Osteoblast (primary cell): ENCODE measurements at places on chromosomes 13 and 19. TPM values are rescaled to one million over a fixed set of nuclear protein-coding genes. Genes with fewer than 3 reads are reported as not detected.

The C19orf85 gene
- not detected in 2 replicates for total RNA-seq

The ZNF560 gene
- total RNA-seq: 0.29 and 0.36 TPM in 2 replicates

- DNase-seq: no peak
These were observed 497.1 kb upstream of the ARGLU1 start for GRCh38 chr13:107065036-107065435.

The HSH2D gene
- 0.36 TPM in 1 of 2 replicates, not detected in the other for total RNA-seq

DNA sequence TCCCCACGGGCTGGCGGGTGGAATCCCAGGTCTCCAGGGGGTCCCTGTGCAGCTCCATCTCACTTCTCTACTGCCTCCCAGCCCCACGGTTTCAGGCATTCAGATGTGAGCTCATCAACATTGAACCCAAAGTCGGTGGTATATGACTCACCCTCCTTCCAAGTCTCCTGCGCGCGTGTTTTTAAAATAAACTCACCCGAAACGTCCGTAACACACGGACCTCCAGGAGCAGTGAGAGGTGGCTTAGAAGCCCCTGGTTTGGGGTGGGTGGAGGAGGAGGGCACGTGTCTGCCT, 14.0 kb upstream of the CRTC1 start:
- peak; percentile 99 for DNase-seq

DNA sequence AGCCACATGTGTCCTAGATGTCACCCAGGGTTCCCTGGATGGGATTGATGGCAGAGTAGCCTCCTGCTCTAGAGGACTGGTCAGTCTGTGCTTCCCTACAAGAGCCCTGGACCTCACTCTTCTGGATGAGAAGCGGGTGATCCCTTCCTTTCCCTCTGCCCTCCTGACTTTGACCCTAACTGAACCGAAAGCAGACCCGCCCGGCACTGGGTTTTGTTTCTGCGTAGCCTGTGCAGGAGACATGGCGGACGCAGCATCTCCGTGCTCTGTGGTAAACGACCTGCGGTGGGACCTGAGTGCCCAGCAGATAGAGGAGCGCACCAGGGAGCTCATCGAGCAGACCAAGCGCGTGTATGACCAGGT, 4.9 kb downstream of the THOP1 start:
- no peak for DNase-seq

DNA sequence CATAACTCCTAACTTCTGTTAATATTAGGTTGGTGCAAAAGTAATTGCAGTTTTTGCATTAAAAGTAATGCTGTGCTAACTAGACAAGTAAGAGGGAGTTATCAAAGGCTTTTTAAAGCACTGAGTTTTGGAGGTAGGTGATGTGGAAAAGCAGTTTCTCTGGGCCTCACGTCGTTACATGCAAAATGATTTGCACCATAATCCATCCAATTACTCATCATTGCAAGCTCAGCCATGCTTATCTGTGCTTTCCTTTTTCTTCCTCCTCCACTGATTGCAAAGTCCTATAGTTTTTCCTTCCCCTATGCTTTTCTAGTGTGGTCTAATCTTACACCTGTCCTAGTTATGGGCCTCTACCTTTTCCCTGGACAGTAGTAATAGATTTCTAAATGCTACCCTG, 35.4 kb upstream of the INTS6 start:
- DNase-seq: no peak

The TCF3 gene
- 46.6 and 55.0 TPM in 2 replicates for total RNA-seq

The THOP1 gene
- 45.6 and 49.5 TPM in 2 replicates for total RNA-seq

DNA sequence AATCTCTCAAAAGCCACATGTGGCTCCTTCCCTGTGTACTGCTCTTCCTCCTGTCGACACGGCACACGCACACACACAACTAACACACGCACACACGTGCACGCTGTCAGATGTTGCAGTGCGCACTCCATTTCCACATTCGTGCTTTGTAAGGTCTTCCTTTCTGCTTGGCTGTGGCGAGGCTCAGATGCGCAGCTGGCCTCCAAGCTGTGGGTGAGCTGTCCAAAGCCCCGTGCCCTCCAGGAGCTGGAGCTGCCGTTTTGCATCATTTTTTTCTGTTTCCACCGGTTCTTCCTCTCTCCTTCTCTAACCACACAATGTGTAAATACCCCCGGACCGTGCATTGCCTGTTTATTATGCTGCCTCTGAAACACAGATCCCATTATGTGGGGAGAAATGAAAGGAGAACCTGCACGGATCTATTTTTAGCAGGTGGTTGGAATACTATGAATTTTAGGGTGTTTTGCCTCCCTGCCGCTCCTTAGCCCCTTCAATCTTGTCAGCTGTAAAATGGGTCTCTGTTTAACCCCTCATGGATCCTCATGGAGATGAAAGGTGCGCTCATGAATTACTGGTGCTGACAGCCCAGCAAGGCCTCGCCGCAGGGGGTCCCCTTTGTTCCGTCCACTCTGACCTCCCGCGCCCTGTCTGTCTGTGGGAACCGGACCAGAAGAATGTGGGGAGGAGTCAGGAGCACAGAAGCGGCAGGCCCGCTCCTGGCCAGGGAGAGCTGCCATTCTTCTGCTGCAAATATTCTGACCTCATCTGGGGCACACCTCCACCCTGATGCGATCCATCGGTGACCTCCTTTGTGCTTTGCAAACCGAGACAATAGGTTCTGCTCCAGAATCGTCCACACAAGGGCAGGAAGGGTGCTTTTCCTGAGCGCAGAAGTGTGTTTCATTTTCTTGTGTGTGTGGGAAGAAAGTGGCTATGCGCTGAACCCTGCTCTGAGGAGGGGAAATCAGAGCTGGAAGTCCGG, 137.7 kb downstream of the SOX1 start:
- DNase-seq: no peak

DNA sequence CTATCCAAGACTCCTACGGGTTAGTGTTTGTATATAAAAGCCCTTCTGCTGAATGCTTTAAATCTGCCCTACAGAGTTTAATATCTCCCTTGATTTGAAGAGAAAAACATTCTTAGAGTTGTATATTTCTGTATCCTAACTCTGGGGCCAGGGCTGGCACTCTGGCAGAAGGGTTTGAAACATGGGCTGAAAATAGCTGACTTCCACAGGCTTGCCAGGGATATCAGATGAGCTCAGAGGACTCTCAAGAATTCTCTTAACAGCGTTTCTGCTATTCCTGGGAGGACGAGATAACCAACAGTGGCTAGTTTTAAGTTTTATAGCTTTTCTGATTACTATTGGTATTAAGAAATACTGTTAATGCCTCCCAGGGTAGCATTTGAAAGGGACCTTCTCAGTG, 127.5 kb downstream of the LIG4 start:
- DNase-seq: no peak

The ETV2 gene
- 0.29 and 0.36 TPM in 2 replicates for total RNA-seq

The LRRC63 gene
- total RNA-seq: not detected in 2 replicates

The N4BP2L1 gene
- 11.2 and 14.4 TPM in 2 replicates for total RNA-seq

GRCh38 chr19:1483131-1483978, 4.3 kb upstream of the C19orf25 start:
- DNase-seq: peak; percentile 73

GRCh38 chr19:18496167-18496979, 25.5 kb downstream of the ELL start:
- DNase-seq: peak; percentile 96

- DNase-seq: no peak
These were observed 2.8 kb downstream of the DNAJC3 start for GRCh38 chr13:95679722-95680121.

The CYP4F3 gene
- total RNA-seq: not detected in 2 replicates

The IL12RB1 gene
- total RNA-seq: 0.29 and 0.72 TPM in 2 replicates

GRCh38 chr19:50838239-50838638, 4.9 kb upstream of the KLK15 start:
- peak; percentile 90 for DNase-seq

The POLRMT gene
- total RNA-seq: 16.6 and 18.6 TPM in 2 replicates

The SYT5 gene
- total RNA-seq: not detected in 2 replicates

DNA sequence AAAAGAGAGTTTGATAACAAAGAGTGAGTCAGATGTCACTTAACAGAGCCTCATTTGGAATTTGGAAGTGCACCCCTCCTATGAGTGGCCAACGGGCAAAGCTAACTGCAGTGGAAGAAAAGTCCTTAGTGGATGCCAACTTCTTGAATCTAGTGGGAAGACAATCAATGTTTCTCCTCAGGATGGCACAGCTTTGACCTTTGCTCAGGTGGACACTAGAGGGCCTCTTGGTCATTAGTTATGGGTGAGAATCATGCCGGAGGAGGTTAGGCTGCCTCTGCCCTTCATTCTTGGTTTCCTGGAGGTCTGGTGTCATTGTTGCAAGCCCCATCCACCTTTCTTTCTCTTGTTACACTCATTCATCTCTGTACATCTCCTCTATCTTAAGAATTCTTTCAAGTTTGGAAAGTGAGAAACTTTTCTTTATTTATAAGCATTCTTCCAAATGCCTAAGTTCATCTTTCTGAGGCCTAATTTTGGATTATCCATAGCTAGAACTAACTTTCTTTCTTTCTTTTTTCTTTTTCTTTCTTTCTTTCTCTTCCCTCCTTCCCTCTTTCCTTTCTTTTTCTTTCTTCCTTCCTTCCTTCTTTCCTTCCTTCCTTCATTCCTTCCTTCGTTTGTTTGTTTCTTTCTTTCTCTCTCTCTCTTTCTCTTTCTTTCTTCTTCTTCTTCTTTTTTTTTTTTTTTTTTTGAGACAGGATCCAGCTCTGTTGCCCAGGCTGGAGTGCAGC, 327.2 kb upstream of the TSHZ3 start:
- DNase-seq: no peak

GRCh38 chr13:92251671-92252210, 853.3 kb downstream of the GPC5 start:
- no peak for DNase-seq

DNA sequence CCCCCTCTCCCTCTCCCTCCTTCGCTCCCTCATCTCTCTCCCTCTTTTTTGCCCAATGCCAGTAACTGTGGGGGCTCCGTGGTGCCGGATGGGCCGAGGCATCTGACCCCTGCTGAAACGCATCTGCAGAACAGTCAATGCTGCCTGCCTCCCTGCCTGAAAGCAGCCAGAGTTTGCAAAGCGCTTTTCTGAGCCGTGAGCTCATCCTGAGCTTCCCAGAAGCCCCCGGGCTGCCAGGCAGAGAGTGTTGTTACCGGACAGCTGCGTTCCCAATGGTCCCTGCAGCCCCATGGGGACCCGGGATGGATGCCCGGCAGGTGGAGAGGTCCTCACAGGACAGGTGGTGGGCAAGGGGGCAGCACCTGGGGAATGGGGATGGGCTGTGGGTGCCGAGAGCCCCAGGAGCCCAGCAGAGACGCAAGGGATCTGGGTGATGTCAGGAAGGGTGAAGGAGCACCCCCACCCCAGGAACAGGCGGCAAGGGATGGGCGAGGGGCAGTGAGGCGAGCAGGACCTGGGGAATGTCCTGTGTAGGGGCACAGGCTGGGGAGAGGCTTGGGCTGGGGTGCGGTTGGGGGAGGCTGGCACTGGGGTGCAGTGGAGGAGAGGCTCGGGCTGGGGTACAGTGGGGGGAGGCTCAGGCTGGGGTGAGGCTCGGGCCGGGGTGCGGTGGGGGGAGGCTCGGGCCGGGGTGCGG, 33.0 kb downstream of the GPX4 start:
- no peak for DNase-seq

GRCh38 chr13:79527698-79528097, 46.7 kb downstream of the NDFIP2 start:
- DNase-seq: no peak

- DNase-seq: peak; percentile 82
These were observed 34.2 kb downstream of the MBNL2 start for GRCh38 chr13:97256343-97256783.

DNA sequence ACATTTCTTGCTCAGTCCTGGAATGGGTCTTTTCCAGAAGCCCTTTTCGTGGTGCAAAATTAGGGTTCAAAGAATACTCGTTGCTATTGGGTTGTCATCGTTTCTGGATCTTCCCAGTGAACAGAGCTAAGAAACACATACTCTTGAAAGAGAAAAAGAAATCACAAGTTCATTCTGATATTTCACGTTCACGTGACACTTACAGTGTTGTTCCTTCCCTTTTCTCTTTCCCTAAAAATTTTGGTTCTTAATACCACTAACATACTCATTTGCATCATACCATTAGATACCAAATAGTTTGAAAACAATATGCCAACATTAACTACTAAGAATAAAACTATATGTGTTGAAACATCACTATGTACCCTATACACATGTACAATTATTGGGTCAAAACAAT, 13.4 kb upstream of the GTF2F1 start:
- no peak for DNase-seq

GRCh38 chr13:83819611-83820010, 62.7 kb downstream of the SLITRK1 start:
- DNase-seq: peak; percentile 72

DNA sequence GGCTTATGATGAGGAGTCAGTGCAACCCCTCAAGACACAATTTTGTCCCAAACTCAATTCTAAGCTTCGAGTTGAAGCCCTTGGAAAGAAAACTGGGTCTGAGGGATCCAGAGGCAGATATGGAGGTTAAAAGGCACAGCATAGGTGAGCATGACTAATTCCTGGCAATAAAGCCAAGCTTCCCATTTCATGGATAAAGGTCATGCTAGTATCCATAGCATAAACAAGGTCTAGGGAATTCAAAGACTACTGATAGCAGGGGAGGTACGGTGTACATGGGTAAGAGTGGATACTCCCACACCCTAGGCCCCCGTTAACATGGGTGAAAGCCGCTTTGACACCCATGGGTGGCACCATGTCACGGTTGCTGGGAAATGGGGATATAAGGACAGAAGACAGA, 24.0 kb downstream of the MED4 start:
- DNase-seq: no peak

The TPTE2 gene
- not detected in 2 replicates for total RNA-seq

The CBARP gene
- 1.8 and 2.9 TPM in 2 replicates for total RNA-seq

- no peak for DNase-seq
These were observed 383.7 kb downstream of the DIAPH3 start for GRCh38 chr13:59780058-59780457.

The CACNG7 gene
- total RNA-seq: not detected in 2 replicates

- DNase-seq: no peak
These were observed 167.1 kb downstream of the PCDH9 start for GRCh38 chr13:67063036-67063435.

The OR4F17 gene
- not detected in 2 replicates for total RNA-seq

- no peak for DNase-seq
These were observed 11.0 kb downstream of the ZNF14 start for GRCh38 chr19:19721896-19722295.

DNA sequence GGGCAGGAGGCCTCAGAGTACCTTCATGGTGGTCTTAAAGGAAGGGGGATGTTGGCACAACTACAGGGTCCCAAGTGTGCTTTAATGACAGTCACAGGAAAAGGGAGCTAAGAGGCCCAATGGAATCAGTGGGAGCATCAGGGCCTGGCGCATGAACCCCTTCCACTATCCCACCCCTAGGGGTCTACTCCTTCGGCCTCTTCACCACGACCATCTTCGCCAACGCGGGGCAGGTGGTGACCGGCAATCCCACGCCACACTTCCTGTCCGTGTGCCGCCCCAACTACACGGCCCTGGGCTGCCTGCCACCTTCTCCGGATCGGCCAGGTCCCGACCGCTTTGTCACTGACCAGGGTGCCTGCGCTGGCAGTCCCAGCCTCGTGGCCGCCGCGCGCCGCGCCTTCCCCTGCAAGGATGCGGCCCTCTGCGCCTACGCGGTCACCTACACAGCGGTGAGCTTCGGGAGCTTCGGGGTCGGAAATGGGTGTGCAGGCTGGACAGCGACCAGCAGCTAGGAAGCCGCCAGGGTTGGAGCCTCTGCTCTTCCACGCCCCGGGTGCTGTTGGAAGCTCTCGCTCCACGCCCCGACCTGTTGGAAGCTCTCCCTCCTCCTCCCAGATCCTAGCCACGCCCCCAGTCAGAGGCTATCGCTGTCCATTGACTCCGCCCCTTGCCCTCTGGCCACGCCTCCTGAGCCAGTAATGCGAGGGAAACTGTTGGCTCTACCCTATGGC, 6.0 kb downstream of the PLPPR2 start:
- peak; percentile 57 for DNase-seq

- DNase-seq: no peak
These were observed 28.2 kb upstream of the RFC3 start for GRCh38 chr13:33789739-33790138.

- no peak for DNase-seq
These were observed 393.7 kb downstream of the FOXO1 start for GRCh38 chr13:40272776-40273139.
